Left renal pelvis (tissue), 4 donors: ENCODE measurements at places on chromosomes 3 and 15. TPM values are rescaled to one million over a fixed set of nuclear protein-coding genes. Genes with fewer than 3 reads are reported as not detected.

Gene C15orf62
- 1.5 TPM for polyA plus RNA-seq

Gene CCR1
- polyA plus RNA-seq, result 6.4 TPM

Gene CMC1
- polyA plus RNA-seq, result 35.0 TPM

Gene GRK7
- 0.17 TPM for polyA plus RNA-seq

Gene PIF1
- polyA plus RNA-seq, result 9.1 TPM

Gene RGMA
- polyA plus RNA-seq, result 7.2 TPM

Gene CDHR4
- not detected for polyA plus RNA-seq

Gene LMOD3
- polyA plus RNA-seq, result not detected

Gene HMG20A
- 55.8 TPM for polyA plus RNA-seq

Gene PRSS50
- polyA plus RNA-seq, result 1.2 TPM

Gene NR1I2
- 0.60 TPM for polyA plus RNA-seq

Gene ACAN
- 2.7 TPM for polyA plus RNA-seq

Gene LRRC2
- 2.4 TPM for polyA plus RNA-seq

Gene VEPH1
- polyA plus RNA-seq, result 68.0 TPM

Gene DOCK3
- polyA plus RNA-seq, result 1.8 TPM

Gene SLCO3A1
- 12.2 TPM for polyA plus RNA-seq

Gene GOLGA8S
- 0.82 TPM for polyA plus RNA-seq
